ENCODE measurements at places on chromosomes 1 and 21. TPM values are rescaled to one million over a fixed set of nuclear protein-coding genes. Genes with fewer than 3 reads are reported as not detected.

CNN3 gene
- total RNA-seq, result 116 TPM

MMEL1 gene
- 11.4 TPM for total RNA-seq

GRCh38 chr1:68278221-68278620, 45.9 kb upstream of the WLS start:
- no peaks in the 10 kb centered on the region for H3K36me3 ChIP-seq
- H3K27ac ChIP-seq, result no peak overlapping the region
- H3K4me1 ChIP-seq, result no peaks in the 10 kb centered on the region
- H3K4me3 ChIP-seq, result no peak overlapping the region
- no peaks in the 10 kb centered on the region for H3K27me3 ChIP-seq

DNA sequence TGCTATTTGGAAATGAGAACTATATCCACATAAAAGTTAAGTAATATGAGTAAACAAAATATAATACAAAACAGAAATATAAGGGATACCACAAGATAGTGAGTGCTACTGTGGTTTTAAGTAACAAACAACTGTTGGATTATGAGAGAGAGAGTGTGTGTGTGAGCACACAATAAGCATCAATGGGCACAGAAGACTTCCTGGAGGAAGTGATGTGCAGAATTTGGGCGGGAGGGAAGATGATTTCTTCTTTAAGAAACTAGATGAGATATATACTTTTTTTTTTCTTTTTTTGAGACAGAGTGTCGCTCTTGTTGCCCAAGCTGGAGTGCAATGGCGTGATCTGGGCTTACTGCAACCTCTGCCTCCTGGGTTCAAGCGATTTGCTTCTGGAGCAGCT, 7.9 kb upstream of the IER5 start:
- H3K27ac ChIP-seq, result no peak overlapping the region
- DNase-seq, result no peak
- H3K36me3 ChIP-seq, result no peaks in the 10 kb centered on the region
- H3K4me3 ChIP-seq, result no peak overlapping the region
- H3K4me1 ChIP-seq, result no peaks in the 10 kb centered on the region
- no peaks in the 10 kb centered on the region for H3K27me3 ChIP-seq

C4BPB gene
- total RNA-seq, result 5.3 TPM

- H3K4me3 ChIP-seq, result no peak overlapping the region
- H3K36me3 ChIP-seq, result no peaks in the 10 kb centered on the region
- no peak overlapping the region for H3K27ac ChIP-seq
- H3K4me1 ChIP-seq, result no peaks in the 10 kb centered on the region
- DNase-seq, result no peak
Measured at GRCh38 chr21:35252831-35253230, 203.7 kb upstream of the RUNX1 start.

- H3K4me1 ChIP-seq, result no peaks in the 10 kb centered on the region
- H3K36me3 ChIP-seq, result no peaks in the 10 kb centered on the region
- no peak overlapping the region for H3K4me3 ChIP-seq
- no peak for DNase-seq
Measured at GRCh38 chr1:100794748-100795645, 75.5 kb downstream of the VCAM1 start.

DNA sequence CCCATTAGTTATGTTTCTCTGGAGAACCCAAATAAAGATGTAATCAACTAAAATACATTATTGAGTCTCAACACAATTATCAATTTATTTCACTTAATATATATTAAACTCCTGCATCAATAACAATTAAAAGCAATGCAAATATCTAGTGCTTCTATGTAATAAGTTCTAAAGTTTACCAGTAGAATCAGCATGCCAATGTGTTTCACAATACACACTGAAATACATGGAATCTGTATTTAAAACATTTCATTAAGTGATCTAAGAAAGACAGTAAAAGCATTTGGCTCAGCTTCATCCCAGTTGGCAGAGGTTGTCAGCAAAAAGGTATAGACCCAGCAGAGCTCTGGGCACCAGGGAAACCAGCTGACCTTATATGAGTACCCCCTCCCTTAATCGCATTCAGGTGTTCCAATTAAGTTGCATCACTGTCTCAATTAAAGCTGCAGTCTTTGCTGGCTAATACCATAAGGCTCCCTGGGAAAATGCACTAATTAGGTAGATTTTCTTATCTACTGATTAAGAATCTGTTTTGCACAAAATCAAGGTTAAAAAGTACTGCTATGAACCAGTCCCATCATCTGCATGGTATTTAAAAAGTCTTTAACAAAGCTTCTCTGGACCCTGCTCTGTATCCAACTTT, 63.1 kb downstream of the NIBAN1 start:
- no peaks in the 10 kb centered on the region for H3K4me1 ChIP-seq
- no peak overlapping the region for H3K4me3 ChIP-seq
- no peaks in the 10 kb centered on the region for H3K27me3 ChIP-seq
- no peaks in the 10 kb centered on the region for H3K36me3 ChIP-seq

- H3K27me3 ChIP-seq, result no peaks in the 10 kb centered on the region
- no peak overlapping the region for H3K27ac ChIP-seq
- no peak overlapping the region for H3K4me3 ChIP-seq
Measured at GRCh38 chr1:101738475-101738874, 258.3 kb downstream of the OLFM3 start.

VCAM1 gene
- 1.0 TPM for total RNA-seq

DNA sequence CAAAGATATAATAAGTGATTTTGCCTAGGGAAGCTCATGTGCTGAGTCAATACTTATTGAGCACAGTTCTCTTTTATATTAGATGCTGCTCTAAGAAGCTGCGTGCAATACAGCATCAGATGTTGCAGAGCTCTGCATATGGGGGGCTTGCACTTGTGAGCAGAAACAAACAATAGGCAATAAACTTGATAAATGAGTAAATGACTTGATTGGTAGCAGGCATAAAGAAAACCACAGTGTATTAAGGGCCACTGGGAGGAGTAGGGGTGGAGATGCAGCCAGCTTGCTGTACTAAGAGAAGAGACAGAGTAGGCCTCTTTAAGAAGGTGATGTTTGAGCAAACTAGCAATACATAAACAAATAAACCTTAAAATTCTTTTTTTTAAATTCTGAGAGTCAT, 598.5 kb upstream of the ADAMTS5 start:
- H3K4me3 ChIP-seq, result no peak overlapping the region
- no peaks in the 10 kb centered on the region for H3K36me3 ChIP-seq
- no peaks in the 10 kb centered on the region for H3K27me3 ChIP-seq
- no peaks in the 10 kb centered on the region for H3K4me1 ChIP-seq
- no peak overlapping the region for H3K27ac ChIP-seq

OR2L13 gene
- total RNA-seq, result not detected

DNA sequence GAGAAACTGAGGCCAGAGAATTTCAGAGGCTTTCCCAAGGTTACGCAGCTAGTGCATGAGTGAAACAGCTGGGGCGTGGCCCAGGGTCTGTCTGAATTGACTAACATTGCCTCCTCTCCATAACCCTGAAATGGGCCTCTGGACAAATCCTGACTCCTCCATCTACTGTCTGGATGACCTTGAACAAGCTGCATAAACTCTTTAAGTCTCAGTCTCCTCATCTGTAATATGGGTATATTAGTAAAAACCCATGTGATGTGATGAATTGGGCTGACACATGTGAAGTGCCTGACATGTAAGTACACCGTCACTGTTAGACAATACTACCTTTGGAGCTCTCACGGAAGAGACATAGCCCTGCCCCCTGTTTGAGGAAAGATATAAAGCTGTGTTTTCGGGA, 12.3 kb upstream of the FGR start:
- no peaks in the 10 kb centered on the region for H3K36me3 ChIP-seq
- no peaks in the 10 kb centered on the region for H3K27me3 ChIP-seq
- no peak for DNase-seq
- peaks cover 16% of the 10 kb centered on the region for H3K4me1 ChIP-seq
- H3K27ac ChIP-seq, result no peak overlapping the region
- no peak overlapping the region for H3K4me3 ChIP-seq

- no peaks in the 10 kb centered on the region for H3K27me3 ChIP-seq
- H3K36me3 ChIP-seq, result no peaks in the 10 kb centered on the region
- H3K4me3 ChIP-seq, result no peak overlapping the region
- H3K27ac ChIP-seq, result no peak overlapping the region
- no peaks in the 10 kb centered on the region for H3K4me1 ChIP-seq
- no peak for DNase-seq
Measured at GRCh38 chr1:178408871-178409270, 87.9 kb downstream of the CLEC20A start.

KCND3 gene
- 4.1 TPM for total RNA-seq

RNASEL gene
- 12.8 TPM for total RNA-seq

GRCh38 chr1:205301205-205301821, 20.2 kb downstream of the NUAK2 start:
- peak; percentile 81 for DNase-seq
- H3K36me3 ChIP-seq, result no peaks in the 10 kb centered on the region
- peaks cover 8% of the 10 kb centered on the region for H3K4me1 ChIP-seq

OR2T33 gene
- not detected for total RNA-seq

COL6A1 gene
- 109 TPM for total RNA-seq

- no peak overlapping the region for H3K4me3 ChIP-seq
- H3K27ac ChIP-seq, result no peak overlapping the region
- no peaks in the 10 kb centered on the region for H3K4me1 ChIP-seq
- H3K27me3 ChIP-seq, result no peaks in the 10 kb centered on the region
Measured at GRCh38 chr1:242623119-242623518, 98.6 kb upstream of the PLD5 start.

- DNase-seq, result no peak
- H3K27me3 ChIP-seq, result no peaks in the 10 kb centered on the region
- peak overlapping the region; percentile 85 for H3K27ac ChIP-seq
Measured at GRCh38 chr1:32500387-32501209, 35.7 kb downstream of the ZBTB8B start.

- H3K27ac ChIP-seq, result no peak overlapping the region
- DNase-seq, result no peak
- H3K4me3 ChIP-seq, result no peak overlapping the region
- peaks cover 3% of the 10 kb centered on the region for H3K36me3 ChIP-seq
Measured at GRCh38 chr1:16321176-16321867, 31.0 kb downstream of the FBXO42 start.

DNA sequence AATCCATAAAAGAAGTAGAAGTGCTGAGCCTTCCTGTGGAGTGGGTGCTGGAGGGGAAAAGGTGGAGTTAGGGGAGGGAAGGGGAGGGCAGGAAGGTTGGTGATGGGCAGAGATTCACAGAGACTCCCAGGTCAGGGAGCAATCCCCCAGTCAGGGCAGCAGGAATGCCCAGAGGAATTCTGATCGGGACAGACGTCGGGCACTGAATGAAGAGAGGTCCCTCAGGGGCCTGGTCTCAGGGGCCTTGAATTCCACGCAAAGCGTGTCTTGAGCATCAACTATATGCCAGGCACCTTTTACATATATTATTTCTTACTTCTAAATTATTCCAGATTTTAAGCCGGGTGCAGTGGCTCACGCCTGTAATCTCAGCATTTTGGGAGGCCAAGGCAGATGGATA, 7.2 kb upstream of the PADI1 start:
- no peaks in the 10 kb centered on the region for H3K4me1 ChIP-seq
- H3K36me3 ChIP-seq, result no peaks in the 10 kb centered on the region
- no peaks in the 10 kb centered on the region for H3K27me3 ChIP-seq

- no peaks in the 10 kb centered on the region for H3K27me3 ChIP-seq
- H3K4me3 ChIP-seq, result no peak overlapping the region
- no peaks in the 10 kb centered on the region for H3K36me3 ChIP-seq
- DNase-seq, result no peak
- H3K27ac ChIP-seq, result no peak overlapping the region
Measured at GRCh38 chr1:2368053-2368744, 23.2 kb downstream of the MORN1 start.

DNA sequence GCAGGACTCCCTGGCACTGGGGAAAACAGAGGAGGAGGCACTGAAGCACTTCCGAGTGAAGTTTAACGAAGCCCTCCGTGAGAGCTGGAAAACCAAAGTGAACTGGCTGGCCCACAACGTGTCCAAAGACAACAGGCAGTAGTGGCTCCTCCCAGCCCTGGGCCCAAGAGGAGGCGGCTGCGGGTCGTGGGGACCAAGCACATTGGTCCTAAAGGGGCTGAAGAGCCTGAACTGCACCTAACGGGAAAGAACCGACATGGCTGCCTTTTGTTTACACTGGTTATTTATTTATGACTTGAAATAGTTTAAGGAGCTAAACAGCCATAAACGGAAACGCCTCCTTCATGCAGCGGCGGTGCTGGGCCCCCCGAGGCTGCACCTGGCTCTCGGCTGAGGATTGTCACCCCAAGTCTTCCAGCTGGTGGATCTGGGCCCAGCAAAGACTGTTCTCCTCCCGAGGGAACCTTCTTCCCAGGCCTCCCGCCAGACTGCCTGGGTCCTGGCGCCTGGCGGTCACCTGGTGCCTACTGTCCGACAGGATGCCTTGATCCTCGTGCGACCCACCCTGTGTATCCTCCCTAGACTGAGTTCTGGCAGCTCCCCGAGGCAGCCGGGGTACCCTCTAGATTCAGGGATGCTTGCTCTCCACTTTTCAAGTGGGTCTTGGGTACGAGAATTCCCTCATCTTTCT, 75.5 kb downstream of the PIK3CD start:
- H3K27ac ChIP-seq, result no peak overlapping the region
- no peak for DNase-seq
- no peak overlapping the region for H3K4me3 ChIP-seq

DNA sequence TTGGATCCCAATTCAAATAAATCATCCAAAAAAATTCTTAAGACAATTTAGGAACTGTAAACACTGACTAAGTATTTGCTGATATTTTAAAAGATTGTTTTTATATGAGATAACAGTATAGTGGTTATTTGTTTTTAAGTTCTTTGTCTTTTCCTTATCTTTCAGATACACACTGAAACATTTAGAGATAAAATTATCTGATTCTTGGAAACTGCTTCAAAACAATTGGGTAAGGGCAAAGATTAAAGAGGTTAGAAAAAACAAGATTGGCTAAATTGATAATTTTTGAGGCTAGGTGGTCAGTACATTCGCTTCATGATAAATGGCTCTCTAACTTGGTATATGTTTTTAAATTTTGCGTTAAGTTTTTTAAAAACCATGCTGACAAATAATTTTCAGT, 117.3 kb downstream of the PSMG1 start:
- H3K4me1 ChIP-seq, result no peaks in the 10 kb centered on the region
- H3K36me3 ChIP-seq, result no peaks in the 10 kb centered on the region
- H3K27ac ChIP-seq, result no peak overlapping the region
- no peak overlapping the region for H3K4me3 ChIP-seq

DNA sequence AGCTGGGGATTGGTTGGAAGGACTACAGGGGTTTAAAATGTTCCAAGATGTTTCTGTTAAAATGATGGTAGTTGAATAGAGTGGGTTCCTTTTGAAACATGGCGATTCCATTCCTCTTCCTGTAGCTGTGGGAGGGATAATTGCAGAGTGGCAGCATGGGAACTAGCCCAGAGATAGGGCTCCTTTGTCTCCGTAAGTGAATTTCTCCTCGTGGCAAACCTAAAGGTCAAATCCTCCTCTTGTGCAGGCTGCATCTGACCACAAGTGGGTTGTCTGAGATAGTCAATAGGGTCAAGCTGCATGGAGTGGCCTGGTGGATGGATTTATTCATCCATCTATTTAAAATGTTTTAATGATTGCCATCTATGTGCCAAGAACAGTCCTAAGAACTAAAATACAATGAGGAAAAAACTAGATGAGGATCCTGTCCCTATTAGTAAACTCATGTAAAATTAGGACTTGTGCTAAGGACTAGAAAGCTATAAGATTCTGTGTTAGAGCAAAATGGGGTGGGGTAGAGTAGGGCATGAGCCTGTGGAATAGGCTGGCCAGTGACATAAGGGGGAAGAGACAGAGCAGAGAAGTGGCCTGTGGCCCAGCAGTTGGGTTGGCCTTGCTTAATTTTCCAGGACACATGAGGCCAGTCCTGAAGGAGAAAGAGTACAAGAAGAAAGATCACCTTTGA, 89.1 kb upstream of the IVNS1ABP start:
- H3K4me3 ChIP-seq, result no peak overlapping the region
- no peak overlapping the region for H3K27ac ChIP-seq
- no peaks in the 10 kb centered on the region for H3K4me1 ChIP-seq
- H3K27me3 ChIP-seq, result no peaks in the 10 kb centered on the region

GRCh38 chr1:212234431-212235395, 50.5 kb upstream of the PPP2R5A start:
- H3K4me3 ChIP-seq, result no peak overlapping the region
- DNase-seq, result no peak
- no peaks in the 10 kb centered on the region for H3K36me3 ChIP-seq
- H3K27me3 ChIP-seq, result no peaks in the 10 kb centered on the region
